ENCODE measurements at places on chromosomes 16 and 17.
A peak's percentile ranks its signal among the peaks of the same experiment; 100 is the strongest.

DNA sequence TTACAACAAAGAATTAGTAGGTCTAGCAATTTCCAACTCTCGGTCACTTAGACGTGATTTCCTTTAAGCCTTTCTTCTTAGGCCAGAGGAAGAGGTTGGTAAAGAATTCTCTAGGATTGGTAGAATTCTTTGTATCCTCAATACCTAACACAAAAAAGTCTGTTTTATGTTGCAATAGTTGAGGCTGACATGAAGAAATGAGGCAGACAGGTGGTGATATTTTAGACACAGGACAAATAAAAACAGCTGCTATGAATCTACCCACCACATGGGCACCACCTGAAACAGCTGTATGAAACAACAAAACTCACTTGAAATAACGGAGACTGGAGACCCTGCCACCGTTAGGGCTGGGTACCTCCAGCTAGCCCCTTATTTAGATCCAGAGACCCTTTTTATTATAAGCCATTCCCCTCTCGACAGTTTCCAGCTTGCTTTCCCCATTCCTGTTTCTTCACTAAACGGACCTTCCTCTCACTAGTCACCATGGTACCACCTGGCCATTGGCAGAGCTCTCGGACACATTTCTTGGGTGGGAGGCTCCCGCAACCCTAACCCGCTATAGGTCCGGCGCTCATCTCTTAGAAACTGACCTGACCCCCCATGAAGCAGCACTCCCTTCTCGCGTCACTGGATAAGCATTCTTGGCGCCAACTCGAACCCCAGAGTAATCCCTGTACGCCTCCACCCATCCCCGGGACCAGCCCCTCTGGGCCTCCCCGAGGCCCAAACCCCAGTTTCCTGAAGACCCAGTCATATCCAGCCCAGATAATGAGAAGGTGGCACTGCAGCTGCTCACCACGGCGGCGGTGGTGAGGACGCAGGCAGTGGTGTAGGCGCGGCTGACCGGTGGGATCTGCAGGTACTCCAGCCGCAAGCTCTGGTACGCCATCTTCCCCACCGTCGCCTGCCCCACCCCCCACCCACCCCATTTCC is at the start of gene DERL2:
Gene DERL2, minus strand, starts transcription at position 909 of the 936 bp plus-strand sequence. Its CDS starts 17 bp downstream, at position 892.
- DNase-seq = no peak

DNA sequence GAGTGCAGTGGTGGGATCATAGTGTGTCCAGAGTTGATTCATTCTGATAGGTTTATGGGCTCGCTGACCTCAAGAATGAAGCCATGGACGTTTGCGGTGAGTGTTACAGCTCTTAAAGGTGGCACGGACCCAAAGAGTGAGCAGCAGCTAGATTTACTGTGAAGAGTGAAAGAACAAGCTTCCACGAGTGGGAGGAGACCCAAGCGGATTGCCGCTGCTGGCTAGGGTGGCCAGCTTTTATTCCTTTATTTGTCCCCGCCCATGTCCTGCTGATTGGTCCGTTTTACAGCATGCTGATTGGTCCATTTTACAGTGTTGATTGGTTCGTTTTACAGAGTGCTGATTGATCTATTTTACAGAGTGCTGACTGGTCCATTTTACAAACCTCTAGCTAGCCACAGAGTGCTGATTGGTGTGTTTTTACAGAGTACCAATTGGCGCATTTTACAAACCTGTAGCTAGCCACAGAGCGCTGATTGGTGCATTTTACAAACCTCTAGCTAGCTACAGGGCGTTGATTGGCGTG is 17.5 kb downstream of the CACNG4 start:
- no peak for DNase-seq

GRCh38 chr16:55146966-55147365 is 177.0 kb upstream of the IRX6 start:
- DNase-seq = peak; percentile 71

DNA sequence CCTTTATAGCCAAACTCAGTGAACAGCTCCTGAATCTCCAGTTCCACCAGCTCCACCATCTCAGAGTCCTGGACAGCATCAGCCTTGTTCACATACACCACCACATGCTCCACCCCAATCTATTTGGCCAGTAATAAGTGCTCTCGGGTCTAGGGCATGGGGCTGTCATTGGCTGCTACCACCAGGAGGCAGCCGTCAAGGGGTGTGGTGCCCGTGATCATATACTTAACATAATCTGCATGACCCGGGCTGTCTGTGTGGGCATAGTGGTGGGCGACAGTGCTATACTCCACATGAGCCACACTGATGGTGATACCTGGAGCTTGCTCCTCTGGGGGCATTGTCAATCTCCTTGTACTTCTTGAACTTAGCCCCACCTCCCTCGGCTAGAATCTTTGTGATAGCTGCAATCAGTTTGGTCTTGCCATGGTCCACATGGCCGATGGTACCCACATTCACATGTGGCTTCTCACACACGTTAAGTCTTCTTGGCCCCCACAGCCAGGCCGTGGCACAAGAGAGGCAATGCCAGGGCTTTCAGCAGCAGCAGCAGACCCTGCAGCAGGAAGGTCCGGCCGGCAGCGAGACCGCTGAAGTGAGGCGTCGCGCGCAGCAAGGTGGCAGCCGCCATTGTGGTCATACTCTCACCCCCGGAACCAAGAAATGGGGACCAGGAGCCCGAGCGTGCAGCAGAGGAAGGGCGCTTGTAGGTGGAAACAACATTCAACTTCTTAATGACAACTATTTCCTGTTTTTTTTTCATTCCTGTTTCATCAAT is 210.3 kb upstream of the WSB1 start:
- DNase-seq = no peak

- DNase-seq = no peak
Measured at GRCh38 chr16:65965628-65966027, 400.9 kb upstream of the CDH5 start.

GRCh38 chr17:36107660-36108059 is 4.0 kb downstream of the CCL4 start:
- no peak for DNase-seq

DNA sequence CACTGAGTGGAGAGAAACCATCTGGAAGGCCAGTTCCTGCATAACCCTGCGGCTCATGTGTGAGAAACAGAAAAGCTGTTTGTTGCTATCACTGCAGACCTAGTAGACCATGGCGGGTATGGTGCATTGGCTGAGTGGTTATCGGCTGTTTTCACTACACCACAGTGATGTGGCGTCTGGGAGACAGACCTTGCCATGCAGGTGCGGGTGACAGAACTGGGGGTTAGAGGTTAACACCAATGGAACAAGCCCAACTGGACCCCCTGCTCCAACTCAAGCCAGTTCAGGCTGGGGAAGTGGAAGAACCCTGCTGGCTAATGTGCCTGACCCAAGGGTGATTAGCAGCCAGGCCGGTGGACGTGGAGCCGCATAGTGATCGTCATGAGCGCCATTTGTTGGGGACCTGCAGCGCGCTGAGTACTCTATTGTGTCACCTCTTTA is 91.9 kb downstream of the IRF8 start:
- peak; percentile 48 for DNase-seq

GRCh38 chr17:37844158-37844976 is 79.8 kb upstream of the TBC1D3K start:
- no peak for DNase-seq

DNA sequence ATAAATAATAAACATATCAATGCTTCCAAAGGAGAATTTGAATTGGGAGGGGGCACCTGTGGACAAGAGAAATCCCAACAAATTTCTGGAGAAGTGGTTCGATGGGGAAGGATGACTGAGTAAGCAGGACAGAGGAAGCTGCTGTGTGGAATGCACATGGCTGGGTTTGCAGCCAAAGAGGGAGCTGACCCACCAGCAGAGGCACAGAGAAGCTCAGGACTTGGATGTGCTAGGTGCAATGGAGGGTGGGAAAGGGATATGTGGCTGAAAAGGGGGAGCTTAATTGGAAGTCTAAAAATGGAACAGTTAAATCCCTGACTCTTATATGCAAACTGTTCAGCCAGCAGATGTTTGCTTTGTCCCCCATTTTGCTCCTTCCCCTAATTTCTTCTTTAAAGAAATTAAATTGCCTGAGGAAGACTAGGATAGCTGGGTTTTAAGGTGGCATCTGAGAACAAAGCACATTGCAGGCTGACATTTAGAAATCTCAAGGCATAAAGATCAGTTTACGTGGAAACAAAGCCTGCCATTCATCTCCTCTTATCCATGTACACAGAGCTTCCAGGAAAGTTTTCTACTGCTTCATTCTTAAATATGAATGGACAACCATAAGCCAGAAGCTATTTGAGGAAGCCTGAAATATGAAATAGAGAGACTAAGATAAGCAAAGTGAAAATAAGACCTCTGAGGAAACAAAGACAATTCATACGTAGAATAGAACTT is 23.0 kb upstream of the TNS4 start:
- no peak for DNase-seq

DNA sequence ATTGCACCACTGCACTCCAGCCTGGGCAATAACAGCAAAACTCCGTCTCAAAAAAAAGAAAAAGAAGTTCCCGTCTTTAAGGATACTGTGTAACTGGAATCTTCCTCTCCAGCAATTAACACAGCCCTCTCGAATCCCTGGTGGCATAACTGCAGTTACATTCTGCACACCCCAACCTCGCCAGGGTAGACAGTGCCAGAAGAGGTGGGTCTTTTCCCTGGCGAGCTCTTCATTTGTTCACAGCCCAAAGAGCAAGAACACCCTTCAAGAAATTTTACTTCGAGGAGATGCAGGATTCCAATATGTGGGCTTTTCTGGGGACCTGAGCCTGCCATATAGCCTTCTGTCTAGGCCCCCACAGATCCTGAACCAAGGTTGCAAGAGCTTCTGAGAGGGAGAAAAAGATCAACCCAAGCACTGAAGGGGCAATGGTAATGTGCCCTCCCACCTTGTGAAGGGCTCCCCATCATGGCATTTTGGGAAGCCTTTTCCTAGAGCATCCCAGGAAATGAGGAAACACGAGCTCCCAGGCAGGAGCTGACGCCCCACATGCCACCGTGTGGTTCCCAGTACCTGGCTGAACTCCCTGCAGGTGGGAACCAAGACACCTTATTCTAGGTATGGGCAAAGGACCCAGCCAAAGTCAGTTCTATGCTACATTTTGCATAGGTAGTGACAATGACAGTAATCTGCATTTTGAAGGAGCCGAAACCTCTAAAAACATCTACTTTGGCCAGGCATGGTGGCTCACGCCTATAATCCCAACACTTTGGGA is 26.9 kb downstream of the TK2 start:
- no peak for DNase-seq

- DNase-seq = no peak
Measured at GRCh38 chr16:11794447-11794846, 2.6 kb downstream of the ZC3H7A start.

DNA sequence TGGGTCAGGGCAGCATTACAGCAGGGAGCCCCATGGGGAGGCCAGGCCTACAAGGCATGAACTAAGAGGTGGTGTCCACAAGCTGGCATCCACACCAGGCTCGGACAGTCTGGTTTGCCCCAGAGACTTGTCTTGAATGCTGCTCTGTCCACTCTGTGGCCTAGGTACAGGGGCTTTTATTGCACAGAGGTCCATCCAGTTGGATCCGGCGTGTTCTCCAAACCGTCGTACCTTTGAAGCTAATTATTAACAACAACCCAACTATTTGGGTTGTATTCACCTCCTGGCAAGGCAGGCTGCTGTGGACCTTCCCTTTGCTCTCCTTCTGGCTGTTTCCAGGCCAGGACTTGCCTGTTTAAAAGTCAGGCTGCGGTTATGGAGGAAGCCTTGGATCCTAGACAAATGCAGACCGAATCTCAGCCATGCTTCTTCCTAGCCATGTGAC is 123.4 kb downstream of the CLEC16A start:
- no peak for DNase-seq

DNA sequence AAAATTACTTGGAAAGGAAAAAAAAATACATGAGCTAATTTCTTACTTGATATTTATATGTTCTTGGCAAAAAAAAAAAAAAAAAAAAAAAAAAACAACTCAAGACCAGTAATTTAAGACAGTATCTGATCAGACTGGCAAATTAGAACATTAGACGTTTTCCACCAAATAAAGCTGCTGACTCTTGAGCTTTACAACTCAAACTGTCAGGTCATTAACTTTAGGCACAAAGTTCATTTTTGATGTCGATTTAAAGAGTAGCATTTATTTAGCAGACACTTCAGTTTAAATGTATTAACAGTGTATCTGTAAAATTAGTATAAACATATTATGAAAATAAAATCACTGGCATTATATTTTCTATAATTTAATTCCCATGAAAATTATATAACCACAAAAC is 66.7 kb downstream of the NCOR1 start:
- no peak for DNase-seq

- no peak for DNase-seq
Measured at GRCh38 chr17:59093702-59094231, 12.9 kb downstream of the TRIM37 start.

DNA sequence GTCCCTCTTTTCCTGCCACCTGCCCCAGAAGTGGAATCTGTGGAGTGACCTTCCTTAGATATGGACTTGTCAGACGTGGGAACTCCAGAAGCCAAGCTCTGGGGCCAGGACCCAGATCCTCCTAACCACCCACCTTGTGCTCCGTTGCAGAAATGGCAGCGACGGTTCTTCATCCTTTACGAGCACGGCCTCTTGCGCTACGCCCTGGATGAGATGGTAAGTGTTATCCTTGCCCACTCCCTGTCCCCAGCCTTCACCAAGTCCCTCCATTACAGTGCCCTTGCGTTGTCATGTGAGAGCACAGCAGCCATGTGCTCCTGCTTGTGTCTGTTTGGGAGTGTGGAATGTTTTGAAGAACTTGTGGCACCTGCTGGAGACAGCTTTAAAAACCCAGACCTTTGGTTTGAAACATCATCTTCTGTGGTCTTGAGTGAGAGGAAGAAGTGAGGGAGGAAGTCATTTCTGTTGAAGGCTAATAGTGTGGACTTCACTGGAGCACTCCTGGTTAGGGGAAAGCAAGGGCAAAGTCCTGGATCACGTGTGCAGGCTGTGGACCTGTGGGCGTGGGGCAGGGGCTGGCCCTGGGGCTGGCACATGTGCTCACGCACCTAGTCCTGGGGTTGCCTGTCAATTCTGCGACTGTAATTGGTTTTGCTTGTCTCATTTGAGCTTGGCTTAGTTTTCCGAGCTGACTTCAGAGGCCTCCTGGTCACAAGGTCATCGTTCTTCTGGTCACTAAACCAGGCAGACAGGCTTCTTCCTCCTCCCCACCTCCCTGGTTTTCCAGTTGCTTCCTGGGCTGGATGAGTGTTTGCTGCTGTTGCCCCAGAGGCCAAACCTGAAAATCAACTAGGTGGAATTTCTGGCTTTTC is 35.8 kb downstream of the MPRIP start:
- no peak for DNase-seq

GRCh38 chr17:72353502-72353901 is 232.7 kb downstream of the SOX9 start:
- no peak for DNase-seq

- DNase-seq = no peak
Measured at GRCh38 chr17:49191409-49191916, 18.9 kb downstream of the GNGT2 start.

DNA sequence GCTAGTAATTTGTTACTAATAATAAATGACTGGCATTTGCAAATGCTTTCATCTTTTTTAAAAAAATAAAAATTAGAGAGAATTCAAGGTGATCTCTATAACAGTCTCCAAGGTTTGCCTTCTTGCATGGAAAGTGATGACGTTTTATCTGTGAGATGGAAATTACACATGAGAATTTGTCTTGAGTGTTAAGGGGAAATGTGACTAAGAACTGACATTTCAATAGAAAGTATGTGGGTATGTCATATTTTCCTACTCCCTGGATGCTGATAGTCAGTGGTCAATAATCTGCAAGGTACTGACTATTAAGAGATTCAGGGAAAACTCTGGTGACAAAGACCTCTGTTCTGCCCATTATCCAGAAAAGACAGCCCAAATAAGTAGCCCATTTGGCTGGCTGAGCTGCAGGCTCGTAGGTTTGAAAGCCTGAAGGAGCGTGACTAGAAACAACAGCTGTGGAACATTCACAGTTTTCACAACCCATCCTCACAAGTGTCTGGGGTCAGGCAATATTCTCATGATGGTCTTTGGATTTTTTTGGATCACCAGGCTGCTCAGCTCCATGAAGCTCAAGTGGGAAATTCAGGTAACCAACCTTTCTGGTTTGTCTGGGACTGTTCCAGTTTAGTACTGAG is 49.7 kb upstream of the WSCD1 start:
- DNase-seq = no peak

Measured in NCI-H524 (cell line).